CD4-positive, alpha-beta T cell treated with Interleukin-4 for 4 hours (primary cell): ENCODE measurements at places on chromosomes 4 and X.

DNA sequence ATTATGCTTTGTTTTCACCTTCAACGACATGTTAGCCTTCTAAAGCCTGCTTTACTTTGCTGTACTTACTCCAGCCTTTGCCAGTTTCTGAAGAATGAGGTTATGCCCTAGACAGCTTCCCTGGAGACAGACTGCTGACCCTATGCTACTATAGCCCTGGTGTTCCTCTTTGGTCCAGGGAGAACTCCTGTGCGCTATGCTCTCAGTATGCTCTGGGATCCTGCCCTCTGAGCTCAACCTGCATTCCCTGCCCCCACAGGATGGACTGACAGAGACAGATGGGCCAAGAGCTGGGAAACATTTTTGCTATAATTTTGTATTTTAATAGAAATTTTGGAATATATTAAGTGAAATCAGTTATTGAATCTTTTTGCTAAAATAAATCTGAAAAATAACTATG, 425.9 kb downstream of the TMA16 start:
- no peak for DNase-seq

DNA sequence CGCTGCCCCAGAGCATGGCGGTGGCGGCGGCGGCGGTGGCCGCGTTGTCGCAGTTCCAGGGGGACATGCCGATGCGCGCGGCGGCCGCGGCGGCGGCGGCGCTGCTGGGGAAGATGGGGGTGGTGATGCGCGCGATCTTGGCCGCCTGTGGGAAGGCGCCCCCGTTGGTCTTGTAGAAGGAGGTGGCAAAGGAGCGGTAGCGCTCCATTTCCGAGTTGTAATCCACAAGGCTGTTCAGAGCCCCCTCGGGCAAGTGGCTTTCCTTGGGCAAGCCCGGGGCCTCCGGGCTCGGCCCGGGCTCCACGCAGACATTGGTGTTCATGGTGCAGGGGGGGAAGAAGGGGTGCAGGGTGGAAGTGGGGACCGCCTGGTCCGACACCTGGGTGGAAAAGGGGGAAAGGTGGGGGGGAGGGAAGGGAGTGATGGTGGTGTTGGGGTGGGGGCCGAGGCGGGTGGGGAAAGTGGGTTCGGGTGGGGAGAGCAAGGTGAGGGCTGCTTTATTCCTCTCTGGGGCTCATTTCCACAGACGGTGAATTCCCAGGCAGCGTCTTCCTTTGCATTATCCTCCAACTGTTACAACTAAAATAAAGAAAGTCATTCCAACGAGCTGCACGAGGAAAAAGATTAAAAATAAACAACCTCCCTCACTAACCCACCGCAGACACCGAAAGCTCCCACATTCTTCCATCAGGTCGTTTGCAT, 3.1 kb downstream of the CXXC4 start:
- peak; percentile 14 for DNase-seq

DNA sequence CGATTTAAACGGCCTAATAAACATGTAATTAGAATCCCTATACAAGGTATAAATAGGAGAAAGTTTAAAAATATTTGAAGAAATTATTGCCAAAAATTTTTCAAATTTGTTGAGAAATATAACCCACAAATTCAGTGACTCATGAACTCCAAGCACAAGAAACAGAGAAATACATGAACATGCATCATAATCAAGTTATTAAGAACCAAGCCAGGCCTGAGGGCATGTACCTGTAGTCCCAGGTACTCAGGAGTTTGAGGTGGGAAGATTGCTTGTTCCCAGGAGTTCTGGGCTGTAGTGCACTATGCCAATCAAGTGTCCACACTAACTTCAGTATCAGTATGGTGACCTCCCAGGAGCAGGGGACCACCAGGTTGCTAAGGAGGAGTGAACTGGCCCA, 341.9 kb downstream of the CAMK2D start:
- no peak for DNase-seq

DNA sequence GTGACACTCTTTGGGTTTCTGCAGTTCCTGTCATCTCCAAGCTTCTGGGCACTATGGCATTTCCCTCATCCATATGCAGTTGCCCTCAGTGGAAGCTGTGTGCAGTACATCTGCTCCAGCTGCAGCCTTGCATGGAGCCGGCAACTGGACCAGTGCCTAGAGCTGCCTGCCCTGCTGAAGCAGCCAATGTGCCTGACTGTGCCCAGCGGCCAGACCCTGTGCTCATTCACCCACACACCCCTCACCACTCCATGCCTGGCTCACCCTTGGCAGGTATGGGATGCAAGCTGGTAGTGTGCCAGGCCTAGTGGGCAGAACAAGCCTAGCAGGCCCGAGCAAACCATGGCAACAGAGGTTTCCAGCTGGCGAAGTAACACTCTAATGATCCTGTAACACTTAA, 370.8 kb downstream of the FSTL5 start:
- DNase-seq, result no peak

GRCh38 chrX:110414679-110415439, 56.2 kb downstream of the RTL9 start:
- DNase-seq, result no peak

DNA sequence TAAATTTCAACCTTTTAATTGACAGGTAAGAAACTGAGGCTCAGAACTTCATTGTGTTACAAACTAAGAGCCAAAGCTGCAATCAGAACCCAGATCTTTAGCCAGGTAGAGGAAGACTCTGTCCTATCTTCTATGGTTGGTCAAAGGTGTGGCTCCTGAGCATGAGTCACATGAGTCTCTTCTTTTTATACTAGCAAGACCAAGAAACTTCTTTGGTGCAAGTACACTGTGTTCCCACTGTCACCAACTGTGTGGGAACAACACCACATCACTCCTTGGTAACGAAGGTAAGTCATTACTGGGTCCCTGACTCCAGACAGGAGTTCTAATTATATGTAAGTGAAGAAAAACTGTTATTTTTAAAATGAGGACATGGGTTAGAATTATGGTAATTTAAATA, 290.1 kb downstream of the INPP4B start:
- DNase-seq, result peak; percentile 44

DNA sequence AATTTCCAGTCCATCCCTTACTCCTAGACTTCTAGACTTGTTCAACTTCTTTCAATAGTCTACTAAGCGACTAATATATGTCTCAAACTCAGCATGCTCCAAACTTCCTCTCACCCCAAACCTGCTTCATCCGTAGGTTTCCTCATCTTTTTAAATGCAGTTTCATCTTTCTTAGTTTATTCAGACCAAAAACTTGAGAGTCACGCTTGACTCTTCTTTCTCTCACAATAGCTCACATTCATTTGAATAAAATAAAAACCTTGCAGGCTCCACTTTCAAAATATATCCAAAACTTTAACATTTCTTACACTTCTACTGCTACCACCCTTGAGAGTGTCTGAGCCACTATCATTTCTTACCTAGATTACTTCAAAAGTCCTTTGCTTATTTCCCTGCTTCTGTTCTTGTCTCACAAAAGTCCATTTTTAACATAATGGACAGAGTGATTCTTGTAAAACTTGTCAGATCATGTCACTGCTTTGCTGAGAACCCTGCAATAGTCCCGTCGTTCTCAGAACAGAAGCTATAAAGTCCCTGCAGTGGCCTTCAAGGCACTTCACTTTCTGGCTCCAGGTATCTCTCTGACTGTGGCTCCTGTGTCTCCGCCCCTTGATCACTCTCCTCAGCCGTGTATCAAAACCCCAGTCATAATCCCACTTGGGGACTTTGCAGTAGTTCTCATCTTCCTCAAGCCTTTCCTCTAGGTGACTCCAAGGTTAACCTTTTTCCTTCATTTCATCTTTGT, 167.6 kb downstream of the ARHGAP24 start:
- DNase-seq, result no peak

DNA sequence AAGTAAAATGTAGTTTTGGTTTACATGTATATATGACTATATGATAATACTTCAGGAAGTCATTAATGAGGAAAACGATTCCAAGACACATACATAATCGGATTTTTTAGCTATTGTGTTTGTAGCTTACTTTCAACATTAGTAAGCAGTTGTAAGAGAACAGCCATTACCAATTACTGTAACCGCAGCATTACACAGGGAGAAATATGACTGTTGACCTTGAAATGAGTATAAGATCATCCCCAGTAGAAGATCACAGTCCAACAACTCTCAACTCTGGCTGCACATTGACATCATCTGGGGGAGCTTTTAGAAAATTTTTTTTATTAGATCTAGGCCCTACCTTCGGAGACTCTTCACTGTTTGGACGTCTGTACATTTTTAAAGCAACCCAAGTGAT, 762.0 kb upstream of the MAGEB2 start:
- no peak for DNase-seq

DNA sequence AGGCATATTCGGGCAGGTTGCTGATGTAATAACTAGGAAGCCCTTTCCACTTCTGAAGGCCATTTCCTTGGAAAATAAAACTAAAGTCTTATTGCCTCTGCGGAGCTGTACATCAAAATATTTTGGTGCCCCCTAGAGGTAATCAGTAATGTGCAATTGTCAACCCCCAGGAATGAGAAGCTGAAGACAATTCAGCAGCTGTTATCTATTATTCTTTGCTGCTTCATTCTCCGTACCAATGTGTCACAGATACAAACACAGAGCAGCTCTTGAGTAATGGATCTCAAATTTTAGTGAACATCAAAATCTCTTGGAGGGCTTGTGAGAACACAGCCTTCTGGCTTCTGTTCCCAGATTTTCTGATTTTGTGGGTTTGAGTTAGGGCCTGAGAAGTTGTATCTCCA, 3.5 kb upstream of the SLIT2 start:
- no peak for DNase-seq

DNA sequence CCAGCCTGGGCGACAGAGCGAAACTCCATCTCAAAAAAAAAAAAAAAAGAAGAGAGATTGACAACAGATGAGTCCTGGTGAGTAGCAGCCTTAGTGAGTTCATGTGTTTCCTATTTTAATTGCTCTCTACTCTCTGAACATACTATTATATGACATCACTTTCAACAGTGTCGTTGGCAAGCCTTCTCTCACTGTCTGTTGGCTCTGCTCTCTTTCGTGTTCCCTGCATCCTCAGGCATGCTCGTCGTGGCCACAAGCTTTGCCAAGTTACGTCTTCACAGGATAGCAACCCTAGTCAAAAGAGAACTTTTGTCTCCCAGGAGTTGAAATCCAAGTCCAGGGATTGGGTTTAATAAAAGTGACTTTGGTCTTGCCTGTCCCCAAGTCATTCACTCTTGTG, 117.1 kb upstream of the EGFL6 start:
- DNase-seq, result no peak

GRCh38 chrX:133658293-133658911, 243.1 kb upstream of the GPC4 start:
- no peak for DNase-seq

DNA sequence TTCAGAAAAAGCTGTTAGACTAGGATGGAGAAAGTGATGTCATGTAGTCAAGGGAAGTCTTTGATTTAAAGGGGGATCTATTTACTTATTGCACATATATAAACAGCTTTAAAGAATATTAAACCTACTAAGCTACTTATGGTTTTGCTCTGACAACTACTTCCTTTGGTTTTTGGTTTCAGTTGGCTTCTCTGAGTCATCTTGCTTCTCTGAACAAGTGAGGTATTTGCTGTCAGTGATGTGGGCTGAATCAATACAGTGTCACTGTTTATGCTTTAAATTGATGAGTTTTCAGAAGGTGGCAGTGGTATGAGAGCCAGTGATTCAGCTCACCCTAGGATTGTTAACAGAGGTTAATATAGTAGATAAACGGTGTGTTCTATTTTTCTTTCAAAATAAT, 75.1 kb downstream of the CEP44 start:
- peak; percentile 23 for DNase-seq

- DNase-seq, result no peak
Observed at GRCh38 chrX:103099691-103100090, 6.7 kb upstream of the NXF3 start.

DNA sequence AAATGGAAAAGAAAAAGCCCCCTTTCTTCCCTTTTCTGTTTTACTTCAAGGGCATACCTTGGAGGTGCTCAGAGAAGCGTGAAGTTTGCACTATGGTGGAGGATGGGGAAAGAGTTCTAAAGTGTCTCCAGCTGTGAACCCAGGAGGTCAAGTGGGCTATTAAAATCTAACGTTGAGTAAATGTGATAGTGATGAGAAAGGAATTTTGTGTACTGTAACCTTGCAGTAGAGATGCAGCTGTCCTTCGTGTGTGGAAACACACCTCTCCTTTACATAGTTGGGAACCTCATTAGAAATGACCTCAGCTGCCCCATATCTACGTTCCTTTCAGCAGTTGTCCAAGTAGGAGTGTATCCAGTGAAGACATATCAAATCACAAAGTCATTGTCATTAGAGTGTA, 26.5 kb downstream of the ADH5 start:
- no peak for DNase-seq

- DNase-seq, result no peak
Observed at GRCh38 chrX:96688789-96689188, 4.1 kb downstream of the DIAPH2 start.

- no peak for DNase-seq
Observed at GRCh38 chrX:15853586-15854079, 980 bp downstream of the AP1S2 start.

- no peak for DNase-seq
Observed at GRCh38 chr4:138890891-138891570, 124.5 kb upstream of the NOCT start.

GRCh38 chr4:126124818-126125217, 810.1 kb downstream of the FAT4 start:
- no peak for DNase-seq

DNA sequence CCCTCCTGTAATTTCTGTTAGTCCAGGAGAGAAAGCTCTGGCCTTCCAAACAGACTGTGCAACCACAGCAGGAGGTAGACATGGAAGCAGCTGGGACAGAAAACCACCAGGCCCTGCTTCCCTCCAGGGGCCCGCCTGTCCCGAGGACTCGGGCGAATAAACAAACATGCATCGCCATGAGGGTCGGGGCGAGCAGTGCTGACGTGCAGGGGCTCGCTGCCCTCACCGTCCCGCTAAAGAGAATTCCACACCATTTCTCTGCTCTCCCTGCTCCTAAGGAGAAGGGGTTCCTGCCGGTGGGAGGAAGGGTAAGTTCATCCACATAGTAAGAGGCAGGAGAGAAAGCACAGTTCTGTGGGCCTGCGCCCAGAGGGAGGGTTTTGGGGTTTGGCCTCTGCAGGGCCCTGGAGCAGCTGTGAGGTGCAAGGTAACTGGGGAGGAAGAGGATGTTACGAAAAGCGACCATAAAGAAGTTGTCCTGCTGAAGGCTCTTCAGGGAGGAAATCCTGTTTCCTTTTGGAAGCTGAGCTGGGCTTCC, 54.9 kb downstream of the WFS1 start:
- DNase-seq, result no peak

DNA sequence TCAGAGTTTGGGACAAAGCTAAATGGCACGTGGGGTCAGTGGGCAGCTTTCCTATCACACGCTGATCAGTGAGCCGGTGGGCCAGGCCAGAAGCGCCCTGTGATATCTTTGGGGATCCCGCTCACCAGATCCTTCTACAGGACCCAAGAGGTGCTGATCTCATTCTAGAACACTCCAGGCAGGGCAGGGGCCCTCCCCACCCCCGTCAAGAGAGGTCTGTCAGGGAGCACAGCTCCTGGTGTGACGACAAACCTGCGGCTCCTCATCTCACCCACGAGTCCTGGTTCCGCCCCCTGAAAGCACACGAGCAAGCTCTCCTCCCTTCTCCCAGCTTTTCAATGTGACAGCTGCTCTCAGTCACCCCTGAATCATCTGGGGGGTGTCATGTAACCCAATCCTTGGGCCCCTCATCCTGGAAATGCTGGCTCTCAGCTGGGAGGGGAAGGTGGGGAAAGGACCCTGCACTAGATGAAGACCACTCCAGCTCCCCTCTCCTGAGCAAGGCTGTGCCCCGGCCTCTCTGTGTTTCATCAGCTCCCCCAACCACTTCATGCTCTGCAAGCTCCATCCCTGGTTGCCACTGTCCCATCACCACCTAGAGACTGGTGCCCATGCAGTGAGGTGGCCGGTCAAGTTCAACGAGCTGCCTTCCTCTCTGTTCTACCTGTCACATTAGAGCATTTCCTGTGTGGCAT, 4.6 kb downstream of the HCFC1 start:
- no peak for DNase-seq
